ENCODE measurements at places on chromosomes 4 and X.

GRCh38 chr4:61296144-61296543, 96.0 kb downstream of the ADGRL3 start:
- H3K27me3 ChIP-seq, result no peaks in the 10 kb centered on the region
- no peaks in the 10 kb centered on the region for H3K36me3 ChIP-seq
- H3K4me1 ChIP-seq, result no peaks in the 10 kb centered on the region
- no peak overlapping the region for H3K4me3 ChIP-seq
- no peak for DNase-seq

DNA sequence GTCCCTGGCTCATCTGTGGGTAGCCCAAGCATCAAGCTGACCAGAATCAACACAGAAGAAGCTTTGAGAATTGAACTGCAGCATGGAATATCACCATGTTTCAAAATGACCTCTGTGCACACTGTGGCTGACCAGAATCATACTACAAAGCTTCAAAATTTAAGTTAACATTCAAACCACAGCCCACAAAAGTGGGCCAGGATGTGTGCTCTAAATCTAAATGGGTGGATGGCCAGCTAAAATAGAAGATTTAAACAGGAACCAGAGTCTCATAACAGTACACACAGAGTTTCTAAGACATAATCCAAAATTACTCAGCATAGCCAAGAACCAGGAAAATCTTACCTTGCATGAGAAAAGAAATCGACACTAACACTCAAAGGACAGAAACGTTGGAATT, 46.1 kb downstream of the KLF3 start:
- no peaks in the 10 kb centered on the region for H3K36me3 ChIP-seq
- H3K4me3 ChIP-seq, result no peak overlapping the region
- peaks cover 10% of the 10 kb centered on the region for H3K4me1 ChIP-seq
- no peak for DNase-seq
- H3K27me3 ChIP-seq, result peaks cover 6% of the 10 kb centered on the region

DNA sequence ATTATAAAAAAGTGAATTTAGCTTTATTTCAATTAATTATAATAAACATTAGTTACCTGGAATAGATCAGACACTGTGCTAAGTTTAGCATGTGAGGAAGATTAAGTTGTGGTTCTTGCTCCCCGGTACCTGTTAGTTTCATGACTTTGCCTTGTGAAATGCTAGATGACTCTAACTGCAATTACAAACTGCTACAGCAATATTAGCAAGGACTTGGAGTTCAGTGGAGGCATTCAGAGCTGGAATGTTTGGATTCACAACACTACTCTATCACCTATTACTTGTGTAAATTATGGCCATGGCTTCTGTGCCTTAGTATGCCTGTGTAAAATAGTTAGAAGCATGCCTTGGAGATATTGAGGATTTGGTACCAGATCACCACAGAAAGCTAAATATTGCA, 21.4 kb upstream of the ANXA10 start:
- no peak overlapping the region for H3K4me3 ChIP-seq
- no peaks in the 10 kb centered on the region for H3K36me3 ChIP-seq
- H3K27ac ChIP-seq, result no peak overlapping the region
- DNase-seq, result no peak
- H3K4me1 ChIP-seq, result no peaks in the 10 kb centered on the region
- H3K27me3 ChIP-seq, result peaks cover 14% of the 10 kb centered on the region

DNA sequence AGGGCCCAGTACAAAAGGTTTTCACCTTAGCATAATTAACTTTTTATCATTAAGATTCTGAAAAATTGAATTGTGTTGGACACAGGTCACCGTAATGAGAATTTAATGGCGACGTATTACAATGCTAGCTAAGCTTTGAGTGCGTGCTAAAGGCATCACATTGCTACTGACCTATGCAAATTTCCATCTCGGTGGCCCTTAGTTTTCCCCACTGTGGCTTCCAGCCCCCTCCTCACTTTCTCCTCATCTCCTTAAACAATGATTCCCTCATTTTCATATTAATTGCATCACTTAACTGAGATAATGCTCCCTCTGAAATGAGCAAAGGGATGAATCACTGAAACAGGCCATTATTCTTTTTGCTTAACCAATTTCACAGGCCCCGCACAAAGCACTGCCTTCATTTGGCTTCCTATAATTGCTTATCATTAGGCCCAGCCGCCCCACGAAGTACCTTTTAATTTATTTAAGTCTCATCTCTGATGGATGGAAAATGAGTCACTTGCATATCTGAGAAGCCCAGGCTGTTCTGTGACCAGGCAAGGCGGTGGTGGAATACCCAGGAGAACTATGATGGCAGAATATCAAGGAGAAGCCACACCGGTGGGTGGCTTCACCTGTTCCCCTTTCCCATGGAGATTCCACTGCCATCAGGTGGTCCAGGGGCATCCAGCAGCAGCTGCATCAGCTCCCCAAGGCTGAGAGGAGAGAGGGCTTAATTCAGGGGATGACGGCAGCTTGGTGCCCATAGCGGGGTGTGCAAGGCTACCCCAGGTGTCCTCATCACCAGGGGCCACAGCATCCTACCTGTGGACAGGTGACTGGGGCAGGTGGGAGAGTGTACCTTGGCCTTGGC, 223.8 kb upstream of the BOD1L1 start:
- H3K36me3 ChIP-seq, result no peaks in the 10 kb centered on the region
- DNase-seq, result no peak

- H3K4me1 ChIP-seq, result peaks cover 3% of the 10 kb centered on the region
- no peaks in the 10 kb centered on the region for H3K36me3 ChIP-seq
- no peak overlapping the region for H3K4me3 ChIP-seq
- H3K27ac ChIP-seq, result no peak overlapping the region
- H3K27me3 ChIP-seq, result peaks cover 30% of the 10 kb centered on the region
Measured at GRCh38 chr4:169815606-169816005, 57.9 kb upstream of the HPF1 start.

DNA sequence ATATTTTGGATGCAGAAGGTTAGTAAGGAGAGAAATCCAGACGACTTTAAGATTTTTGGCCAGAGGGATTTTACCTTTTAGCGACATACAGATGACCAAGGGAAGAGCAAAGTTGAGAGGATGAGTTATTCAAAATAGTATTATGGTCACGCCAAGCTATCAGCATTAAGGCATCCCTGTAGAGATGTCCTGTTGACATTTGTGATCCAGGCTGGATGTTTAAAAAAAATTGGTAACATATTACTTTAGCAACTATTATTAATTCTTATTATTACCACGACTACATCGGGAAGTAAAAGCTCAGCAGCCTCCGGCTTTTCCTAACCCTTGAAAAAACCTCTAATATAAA, 562 bp upstream of the OSTC start:
- peaks cover 9% of the 10 kb centered on the region for H3K36me3 ChIP-seq
- peak overlapping the region; percentile 96 for H3K4me3 ChIP-seq
- H3K4me1 ChIP-seq, result peaks cover 32% of the 10 kb centered on the region
- no peaks in the 10 kb centered on the region for H3K27me3 ChIP-seq

Data from T-helper 17 cell (primary cell).